GF-D8 (cell line): ENCODE measurements at places on chromosomes 7 and 10.

DNA sequence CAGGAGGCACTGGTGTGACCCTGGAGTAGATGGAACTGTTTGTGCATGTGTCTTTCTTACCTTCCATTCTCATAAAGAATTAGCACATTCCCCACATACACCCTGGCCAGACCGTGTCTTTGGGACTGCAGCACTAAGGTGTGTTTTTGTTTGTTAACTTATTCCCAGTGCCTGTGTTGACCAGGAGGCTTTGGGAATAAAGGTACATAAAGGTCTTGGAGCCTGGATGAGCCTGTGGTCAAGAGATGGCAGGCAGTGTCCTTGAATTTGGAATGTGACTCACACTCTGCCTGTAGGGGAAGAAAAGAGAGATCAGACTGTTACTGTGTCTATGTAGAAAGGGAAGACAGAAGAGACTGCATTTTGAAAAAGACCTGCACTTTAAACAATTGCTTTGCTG lies 137.6 kb downstream of the LYZL1 start:
- no peak for DNase-seq

- no peak for DNase-seq
These were observed 139.9 kb upstream of the AKR1E2 start for GRCh38 chr10:4685904-4686643.

DNA sequence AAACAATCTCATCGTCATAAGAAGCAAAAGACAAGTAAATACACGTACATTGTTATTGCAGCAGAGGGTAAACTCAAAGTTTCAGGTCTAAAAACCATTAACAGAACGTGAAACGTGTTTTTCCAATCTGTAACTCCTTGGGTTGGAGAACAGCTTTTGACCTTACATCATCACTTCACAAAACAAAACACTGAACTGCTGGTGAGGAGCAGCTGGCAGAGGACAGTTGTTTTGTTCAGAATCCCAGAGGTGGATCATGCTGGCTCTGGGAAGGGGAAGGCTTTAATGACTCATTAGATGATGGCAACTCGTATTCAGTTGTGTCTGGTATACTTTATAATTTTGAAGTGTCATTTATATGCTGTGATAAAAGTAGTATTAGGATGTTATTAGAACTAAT lies 923.0 kb upstream of the CELF2 start:
- DNase-seq = no peak

DNA sequence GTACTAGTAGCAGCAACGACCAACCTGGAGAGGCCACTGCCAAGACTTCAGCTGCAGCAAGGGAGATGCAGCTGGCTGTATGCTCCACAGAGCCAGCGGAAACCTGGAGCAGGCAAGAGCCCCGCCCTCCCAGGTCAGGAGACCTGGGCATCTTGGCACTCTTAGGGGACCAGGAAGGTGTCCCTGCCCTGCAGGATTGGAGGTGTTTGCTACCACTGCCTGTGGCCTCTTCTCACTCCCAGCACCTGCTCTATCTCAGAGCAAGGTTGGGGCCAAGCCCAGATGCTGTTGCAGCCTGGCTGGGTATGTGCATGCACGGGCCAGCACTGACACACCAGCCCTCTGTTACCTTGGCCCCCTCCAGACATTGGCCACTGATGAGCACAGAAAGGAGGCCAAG lies 1512.8 kb downstream of the REEP3 start:
- no peak for DNase-seq

DNA sequence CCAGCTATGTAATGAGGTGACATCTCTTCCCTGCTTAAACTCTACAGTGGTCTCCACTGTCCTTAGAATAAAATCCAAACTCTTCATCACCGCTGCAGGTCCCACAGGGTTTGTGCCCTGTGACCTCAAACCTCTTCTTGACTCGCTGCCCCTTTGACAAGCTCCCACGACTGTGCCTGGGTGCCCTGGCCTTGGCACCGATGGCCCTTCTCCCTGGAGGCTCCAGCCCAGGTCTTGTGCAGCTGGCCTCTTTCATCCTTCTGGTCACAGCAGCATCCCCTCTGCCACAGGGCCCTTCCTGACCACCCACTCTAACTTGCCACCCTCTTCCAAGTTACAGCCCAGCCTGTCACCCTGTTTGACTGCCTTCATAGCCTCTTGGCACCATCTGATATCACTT lies 108.2 kb downstream of the DLG5 start:
- no peak for DNase-seq

GRCh38 chr7:54180796-54181195 lies 361.4 kb upstream of the VSTM2A start:
- DNase-seq = no peak

- DNase-seq = no peak
These were observed 377.6 kb downstream of the MDFIC start for GRCh38 chr7:115299397-115300037.

- no peak for DNase-seq
These were observed at the start of gene EMX2 for GRCh38 chr10:117542706-117543224. TSS of gene EMX2 (plus strand) at chr10:117542746. CDS start at chr10:117543268, 522 bp downstream.

GRCh38 chr10:131710142-131710861 lies 190.5 kb upstream of the PPP2R2D start:
- no peak for DNase-seq

GRCh38 chr7:137601642-137602041 lies 245.1 kb downstream of the DGKI start:
- DNase-seq = no peak

DNA sequence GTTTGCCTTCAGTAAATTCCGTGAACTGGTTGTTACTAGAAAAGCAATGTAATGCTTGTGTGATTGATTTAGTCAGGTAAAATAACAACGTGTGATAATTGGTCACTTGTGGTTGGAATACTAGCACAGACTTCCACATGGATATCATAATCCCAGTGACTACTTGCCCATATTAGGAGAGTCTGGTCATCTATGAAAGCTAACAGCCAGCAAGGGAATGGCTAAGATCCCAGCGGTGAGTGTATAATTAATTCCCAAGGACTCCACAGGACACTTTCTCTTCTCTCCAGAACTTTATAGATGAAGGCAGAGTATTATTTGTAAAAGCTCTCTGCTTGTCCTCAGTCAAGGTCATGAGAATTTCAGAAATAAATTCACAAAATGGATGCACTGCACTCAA lies 662.6 kb upstream of the TEX47 start:
- no peak for DNase-seq

DNA sequence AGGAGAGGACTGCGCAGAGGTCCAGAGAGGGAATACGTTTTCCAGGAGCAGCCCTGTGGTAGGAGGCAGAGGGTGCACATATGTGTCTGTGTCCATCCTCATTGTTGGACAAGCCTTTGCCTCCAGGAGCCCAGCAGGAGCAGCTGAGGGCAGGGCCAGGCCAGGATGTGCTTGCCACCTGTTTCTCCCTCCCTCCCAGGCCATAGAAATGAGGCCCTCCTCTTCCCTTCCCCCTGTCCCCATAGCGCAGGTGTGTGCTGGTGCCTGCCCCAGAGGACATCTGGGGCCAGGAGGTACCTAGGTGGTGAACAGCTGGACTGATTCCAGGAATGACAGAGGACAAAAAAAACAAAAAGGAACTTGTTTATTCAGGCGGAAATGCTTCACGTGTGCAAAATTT lies 10.5 kb upstream of the CXCL12 start:
- no peak for DNase-seq

- DNase-seq = no peak
These were observed 628 bp downstream of the MPLKIP start for GRCh38 chr7:40133561-40134427.

DNA sequence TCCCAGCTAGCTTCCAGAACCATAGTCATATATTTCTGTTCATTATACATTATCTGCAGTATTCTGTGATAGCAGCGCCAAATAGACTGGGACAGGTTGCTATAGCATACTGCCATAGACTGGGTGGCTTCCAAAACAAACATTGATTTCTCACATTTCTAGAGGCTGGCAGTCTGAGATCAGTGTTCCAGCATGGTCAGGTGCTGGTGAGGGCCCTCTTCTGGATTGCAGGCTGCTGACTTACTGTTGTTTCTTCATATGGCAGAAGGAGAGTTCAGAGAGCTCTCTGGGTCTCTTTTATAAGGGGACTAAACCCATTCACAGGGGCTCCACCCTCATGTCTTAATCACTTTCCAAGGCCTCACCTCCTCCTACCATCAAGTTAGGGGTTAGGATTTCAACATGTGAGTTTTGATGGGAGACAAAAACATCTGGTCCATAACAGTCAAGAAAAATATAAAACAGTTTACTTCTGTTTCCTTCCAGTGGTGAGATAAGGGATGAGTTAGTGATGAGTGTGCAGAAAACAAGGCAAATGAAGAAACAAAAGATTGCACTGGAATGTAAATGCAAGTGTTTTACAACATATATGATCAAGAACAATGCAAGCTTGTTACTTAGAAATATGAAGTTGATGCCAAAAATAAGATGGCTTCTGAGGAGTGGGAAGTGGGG lies 399.0 kb upstream of the C7orf33 start:
- DNase-seq = peak; percentile 50

DNA sequence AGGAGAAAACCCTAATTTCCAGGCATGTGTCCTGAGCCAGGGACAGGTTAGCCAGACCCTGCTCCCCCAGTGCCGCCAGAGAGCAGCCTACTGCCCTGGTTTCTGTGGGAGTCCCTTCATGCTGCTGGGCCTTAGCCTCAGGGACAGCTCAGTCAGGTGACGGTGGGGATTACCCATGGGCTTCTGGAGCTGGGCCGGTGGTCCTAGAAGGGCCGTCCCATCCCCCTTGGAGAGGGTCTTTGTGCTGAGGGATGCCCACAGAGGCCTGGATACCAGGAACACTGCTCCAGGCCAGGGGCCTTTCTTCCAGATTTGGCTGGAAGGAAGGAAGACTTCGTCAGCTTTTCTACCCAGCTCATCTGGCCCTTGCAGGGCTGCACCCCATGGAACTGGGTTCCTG lies 71.4 kb upstream of the ZNF722 start:
- no peak for DNase-seq

GRCh38 chr7:82234457-82235049 lies 209.0 kb downstream of the CACNA2D1 start:
- DNase-seq = no peak

DNA sequence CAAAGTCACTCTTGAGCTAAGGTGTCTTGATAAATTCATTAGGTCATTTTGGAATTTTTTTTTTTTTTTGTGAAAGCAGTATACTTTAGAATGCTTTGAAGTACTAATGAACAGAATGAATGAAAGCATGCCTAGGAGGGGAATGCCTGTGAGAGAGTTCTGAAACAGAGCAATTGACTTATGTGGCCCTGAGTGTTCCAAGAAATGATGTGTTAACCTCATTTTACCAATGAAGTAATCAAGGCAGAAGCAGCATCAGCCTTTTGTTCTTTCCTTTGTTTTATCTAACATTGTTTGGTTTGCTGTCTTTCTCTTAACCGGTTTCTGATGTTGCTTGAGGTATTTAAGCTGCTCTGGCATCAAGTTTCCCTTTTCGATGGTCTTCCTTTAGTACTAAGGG lies 154.6 kb upstream of the HGF start:
- DNase-seq = no peak

GRCh38 chr7:40542982-40543741 lies 408.4 kb downstream of the SUGCT start:
- no peak for DNase-seq

DNA sequence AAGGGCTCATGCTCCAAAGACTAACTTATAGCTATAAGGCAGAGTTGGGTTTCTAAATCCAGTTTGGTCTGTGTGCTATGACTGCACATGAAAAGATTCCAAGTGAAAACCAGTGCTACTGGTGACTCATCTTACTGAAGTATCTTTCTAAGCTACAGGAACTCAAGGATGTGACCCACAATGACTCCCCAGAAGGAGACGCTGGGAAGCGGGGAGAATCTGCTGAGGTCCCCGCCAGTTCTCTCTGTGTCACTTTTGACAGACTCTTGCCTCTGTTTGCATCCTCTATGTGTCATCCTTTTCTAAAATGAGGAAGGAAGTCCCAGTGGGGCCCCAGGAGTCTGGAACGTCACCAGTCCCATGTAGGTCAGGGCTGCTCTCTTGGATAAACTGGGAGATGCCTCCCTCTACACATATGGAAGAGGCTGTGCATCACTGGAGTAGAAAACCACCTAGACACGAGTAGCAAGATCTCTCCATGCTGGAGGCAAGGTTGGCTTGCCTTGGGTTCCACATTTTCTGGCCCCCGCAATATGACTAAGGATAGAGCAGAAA lies 28.8 kb upstream of the GPR26 start:
- DNase-seq = no peak

DNA sequence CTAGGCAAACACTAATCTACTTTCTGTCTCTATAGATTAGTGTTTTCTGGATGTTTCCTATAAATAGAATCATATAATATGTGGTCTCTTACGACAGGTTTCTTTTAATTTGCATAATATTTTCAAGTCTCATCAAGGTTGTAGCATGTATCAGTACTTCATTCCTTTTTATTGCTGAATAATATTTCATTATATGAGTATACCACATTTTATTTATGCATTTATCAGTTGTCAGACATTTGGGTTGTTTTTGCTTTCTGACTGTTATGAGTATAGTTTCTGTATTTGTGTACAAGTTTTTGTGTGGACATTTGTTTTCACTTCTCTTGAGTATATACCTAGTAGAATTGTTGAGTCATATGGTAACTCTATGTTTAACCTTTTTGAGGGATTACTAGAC lies 48.2 kb downstream of the SHOC2 start:
- no peak for DNase-seq

DNA sequence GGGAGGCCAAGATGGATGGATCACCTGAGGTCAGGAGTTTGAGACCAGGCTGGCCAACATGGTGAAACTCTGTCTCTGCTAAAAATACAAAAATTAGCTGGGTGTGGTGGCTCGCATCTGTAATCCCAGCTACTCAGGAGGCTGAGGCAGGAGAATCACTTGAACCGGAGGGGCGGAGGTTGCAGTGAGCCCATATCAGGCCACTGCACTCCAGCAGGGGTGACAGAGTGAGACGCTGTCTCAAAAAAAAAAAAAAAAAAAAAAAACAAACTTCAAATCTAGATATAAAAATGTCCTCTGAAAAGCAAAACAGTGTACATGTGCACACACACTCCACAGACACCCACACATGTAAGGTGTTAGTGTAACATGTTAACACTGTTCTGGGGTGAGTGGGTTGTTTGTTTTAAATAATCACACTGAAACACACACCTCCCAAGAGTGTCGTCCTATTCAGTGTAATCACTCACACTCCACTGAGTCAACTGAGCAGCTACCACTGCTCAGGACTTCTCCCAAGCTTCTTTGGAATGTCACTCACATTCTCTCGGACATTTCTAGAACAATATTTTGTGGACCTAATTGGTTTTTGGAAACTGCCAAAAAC lies 12.8 kb upstream of the RGS10 start:
- DNase-seq = no peak

DNA sequence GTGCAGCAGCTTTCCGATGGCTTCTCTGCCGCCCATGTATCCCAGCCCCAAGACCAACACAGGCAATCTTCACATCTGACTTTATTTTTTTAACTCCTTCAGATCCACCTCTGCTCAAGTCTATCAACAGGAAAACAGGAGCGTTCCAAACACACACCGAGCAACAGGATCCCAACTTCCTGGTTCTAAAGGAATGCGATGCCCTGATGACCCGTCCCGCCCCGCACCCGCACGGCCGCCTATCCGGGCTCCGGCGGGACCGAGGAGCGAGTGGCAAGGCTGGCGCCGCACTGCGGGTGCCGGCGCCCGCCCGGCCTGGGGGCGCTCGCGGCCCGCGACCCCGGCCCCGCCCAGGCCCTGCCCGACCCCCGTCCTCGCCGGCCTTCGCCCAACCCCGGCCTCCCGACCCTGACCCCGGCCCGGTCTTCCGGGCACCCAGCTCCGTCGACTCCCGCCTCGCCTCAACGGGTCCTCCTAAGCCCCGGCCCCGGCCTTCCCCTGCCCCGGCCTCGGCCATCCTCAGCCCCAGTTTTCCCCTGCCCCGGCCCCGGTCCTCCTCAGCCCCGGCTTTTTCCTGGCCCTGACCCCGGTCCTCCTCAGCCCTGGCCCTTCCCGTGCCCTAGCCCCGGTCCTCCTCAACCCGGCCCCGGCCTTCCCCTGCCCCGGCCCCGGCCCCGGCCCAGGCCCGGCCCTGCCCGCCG lies 730 bp downstream of the LARP4B start:
- DNase-seq = peak; percentile 23
